ENCODE measurements at places on chromosomes 7 and 10.

DNA sequence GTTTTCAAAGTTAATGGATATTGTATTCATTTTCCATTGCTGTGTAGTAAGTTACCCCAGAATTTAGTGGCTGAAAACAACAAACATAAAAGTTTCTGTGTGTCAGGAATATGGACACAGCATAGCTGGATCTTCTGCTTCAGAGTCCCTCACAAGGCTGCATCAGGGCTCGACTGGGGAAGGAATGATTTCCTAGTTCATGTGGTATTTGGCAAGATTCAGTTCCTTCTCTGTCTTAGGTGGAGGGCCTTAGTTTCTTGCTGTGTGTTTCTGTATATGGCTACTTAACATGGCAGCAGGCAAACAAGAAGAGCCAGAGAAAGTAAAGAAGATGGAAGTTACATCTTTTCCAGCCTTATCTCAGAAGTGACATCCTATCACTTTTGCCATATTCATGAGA, 51.1 kb downstream of the TPST1 start:
- no peak for DNase-seq

DNA sequence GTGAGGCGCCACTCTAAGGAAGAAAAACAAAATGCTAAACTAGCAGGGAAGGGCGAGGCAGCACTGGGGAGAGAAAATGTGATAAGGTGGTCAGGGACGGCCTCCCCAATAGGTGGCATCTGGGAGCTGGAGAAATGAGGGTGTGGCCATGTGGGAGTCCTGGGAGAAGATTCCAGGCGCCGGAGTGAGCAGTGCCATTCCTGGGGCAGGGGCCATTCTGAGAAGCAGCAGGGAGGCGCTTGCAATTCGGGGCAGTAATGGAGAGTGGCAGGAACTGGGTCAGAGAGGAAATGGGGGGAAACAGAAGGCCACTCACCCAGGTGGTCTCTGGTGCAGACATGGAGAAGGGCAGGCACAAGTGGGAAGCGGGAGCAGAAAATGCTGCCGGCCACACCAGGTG, 61.8 kb upstream of the LRRC18 start:
- DNase-seq, result no peak

GRCh38 chr10:131886237-131886636, 14.6 kb upstream of the PPP2R2D start:
- no peak for DNase-seq

- no peak for DNase-seq
These were observed 981 bp upstream of the CRYGN start for GRCh38 chr7:151440799-151441445.

GRCh38 chr10:78335371-78335690, 301.7 kb downstream of the RPS24 start:
- DNase-seq, result no peak
